ENCODE measurements at places on chromosomes 1 and 21.

DNA sequence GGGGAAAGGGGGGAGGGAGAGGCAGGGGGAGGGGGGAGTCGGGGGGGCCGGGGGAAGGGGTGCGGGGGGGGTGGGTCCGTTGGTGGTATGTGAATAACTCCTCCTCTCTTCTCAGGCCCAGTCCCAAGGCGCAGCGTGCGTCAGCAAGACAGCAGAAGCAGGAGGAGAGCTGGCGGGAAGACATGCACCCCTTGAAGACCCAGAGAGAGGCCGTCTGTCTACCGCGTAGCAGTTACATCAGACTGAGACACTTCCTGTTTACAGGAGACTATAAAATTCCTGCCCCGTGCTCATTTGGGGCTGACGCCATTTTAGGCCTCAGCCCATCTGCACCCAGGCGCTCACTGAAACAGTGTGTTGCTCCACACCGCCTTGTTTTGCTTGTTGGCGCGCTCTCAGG, 55.3 kb downstream of the SETD4 start:
- no peak for DNase-seq
- no peaks in the 10 kb centered on the region for H3K4me1 ChIP-seq
- peaks cover 14% of the 10 kb centered on the region for H3K27me3 ChIP-seq
- H3K4me3 ChIP-seq, result no peak overlapping the region
- H3K36me3 ChIP-seq, result no peaks in the 10 kb centered on the region
- no peak overlapping the region for H3K27ac ChIP-seq

- H3K4me1 ChIP-seq, result peaks cover 97% of the 10 kb centered on the region
- DNase-seq, result no peak
- peak overlapping the region; percentile 49 for H3K4me3 ChIP-seq
- no peaks in the 10 kb centered on the region for H3K36me3 ChIP-seq
These were observed 33.8 kb upstream of the ID3 start for GRCh38 chr1:23593042-23593521.

DNA sequence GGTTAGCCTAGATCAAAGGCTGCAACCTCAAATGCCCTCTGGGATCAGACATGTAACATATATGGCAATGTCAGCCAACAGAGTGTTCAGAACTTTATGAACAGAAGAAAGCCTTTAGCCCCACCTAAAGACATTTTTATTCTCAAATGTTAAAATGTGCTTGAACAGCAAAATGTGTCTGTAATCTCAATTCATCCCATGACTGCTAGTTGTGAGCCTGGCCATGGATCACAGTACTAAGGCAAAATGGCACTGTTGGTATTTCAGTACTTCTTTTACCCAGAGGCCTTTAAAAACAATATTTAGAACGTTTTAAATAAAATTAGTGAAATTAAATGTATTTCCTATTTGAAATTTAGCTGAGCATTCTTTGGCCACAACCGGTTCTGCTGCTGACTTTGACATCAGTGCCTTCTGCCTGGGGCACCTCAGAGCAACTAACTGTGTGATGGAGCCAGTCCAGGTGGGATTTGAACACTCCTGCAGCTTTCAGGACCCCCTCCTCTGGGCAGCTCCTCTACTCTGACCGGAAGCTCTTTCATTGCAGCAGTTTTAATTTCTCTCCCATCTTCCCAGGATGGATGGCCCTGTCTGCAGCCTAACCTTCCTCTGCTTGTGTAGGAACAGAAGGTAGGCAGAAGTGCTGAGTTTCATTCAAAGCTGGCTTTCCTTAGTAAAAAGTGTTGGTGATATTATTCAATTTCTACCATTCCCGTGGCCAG, 68.3 kb upstream of the NFIA start:
- H3K4me3 ChIP-seq, result no peak overlapping the region
- H3K36me3 ChIP-seq, result no peaks in the 10 kb centered on the region
- H3K4me1 ChIP-seq, result no peaks in the 10 kb centered on the region
- H3K27me3 ChIP-seq, result peaks cover 24% of the 10 kb centered on the region

DNA sequence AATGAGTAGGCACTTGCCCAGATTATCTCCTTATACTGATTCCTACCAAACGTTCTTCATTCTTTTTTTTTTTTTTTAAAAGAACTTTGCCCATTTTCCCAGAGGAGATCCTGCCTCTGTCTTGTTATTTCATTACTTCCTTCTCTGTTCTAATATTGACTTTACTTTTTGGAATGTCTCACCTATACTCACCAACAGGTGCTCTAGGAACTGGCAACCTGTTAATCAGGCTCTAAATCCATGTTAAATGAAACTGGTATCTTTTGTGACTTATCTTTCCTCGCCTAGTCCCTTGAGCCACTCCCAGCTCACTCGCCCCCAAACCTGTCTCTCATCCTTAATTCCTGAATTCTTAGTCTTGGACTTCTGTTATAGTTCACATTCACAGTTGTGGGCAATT, 1.2 kb upstream of the CRCT1 start:
- H3K4me3 ChIP-seq, result no peak overlapping the region
- no peaks in the 10 kb centered on the region for H3K4me1 ChIP-seq
- DNase-seq, result no peak
- H3K27ac ChIP-seq, result no peak overlapping the region
- H3K36me3 ChIP-seq, result no peaks in the 10 kb centered on the region
- peaks cover 57% of the 10 kb centered on the region for H3K27me3 ChIP-seq

GRCh38 chr21:43733529-43734071, 14.7 kb downstream of the PDXK start:
- H3K4me3 ChIP-seq, result no peak overlapping the region
- H3K27me3 ChIP-seq, result no peaks in the 10 kb centered on the region
- DNase-seq, result no peak
- peaks cover 11% of the 10 kb centered on the region for H3K4me1 ChIP-seq
- peaks cover 25% of the 10 kb centered on the region for H3K36me3 ChIP-seq

GRCh38 chr1:30476476-30476875, 246.9 kb downstream of the MATN1 start:
- H3K4me1 ChIP-seq, result no peaks in the 10 kb centered on the region
- no peak overlapping the region for H3K4me3 ChIP-seq
- peaks cover 4% of the 10 kb centered on the region for H3K36me3 ChIP-seq
- no peak for DNase-seq
- no peak overlapping the region for H3K27ac ChIP-seq

- no peaks in the 10 kb centered on the region for H3K36me3 ChIP-seq
- no peak overlapping the region for H3K27ac ChIP-seq
- H3K4me1 ChIP-seq, result no peaks in the 10 kb centered on the region
- peaks cover 4% of the 10 kb centered on the region for H3K27me3 ChIP-seq
These were observed 211.6 kb upstream of the KIAA0040 start for GRCh38 chr1:175404177-175404576.

GRCh38 chr21:31537872-31538576, 121.5 kb upstream of the SOD1 start:
- DNase-seq, result no peak
- no peaks in the 10 kb centered on the region for H3K27me3 ChIP-seq
- no peak overlapping the region for H3K4me3 ChIP-seq
- H3K36me3 ChIP-seq, result no peaks in the 10 kb centered on the region
- H3K4me1 ChIP-seq, result no peaks in the 10 kb centered on the region

DNA sequence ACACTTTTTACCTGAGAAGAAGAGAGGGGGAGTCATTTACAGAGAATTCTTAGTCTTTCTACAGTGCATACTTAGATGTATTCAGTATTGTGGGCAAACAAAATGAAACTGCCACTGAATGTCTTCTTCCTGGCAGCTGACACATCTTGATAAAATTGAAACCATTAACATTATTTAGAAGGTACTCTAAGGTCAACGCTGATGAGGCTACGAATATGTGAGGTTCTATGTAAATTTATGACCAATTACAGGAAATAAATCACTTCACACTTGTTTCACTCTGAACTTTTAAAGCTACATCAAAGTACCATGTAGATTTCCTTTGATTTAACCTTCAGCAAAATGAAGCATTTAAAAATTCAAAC, 51.3 kb upstream of the GFI1 start:
- no peak for DNase-seq
- H3K4me1 ChIP-seq, result peaks cover 45% of the 10 kb centered on the region
- H3K27ac ChIP-seq, result peak overlapping the region; percentile 84

DNA sequence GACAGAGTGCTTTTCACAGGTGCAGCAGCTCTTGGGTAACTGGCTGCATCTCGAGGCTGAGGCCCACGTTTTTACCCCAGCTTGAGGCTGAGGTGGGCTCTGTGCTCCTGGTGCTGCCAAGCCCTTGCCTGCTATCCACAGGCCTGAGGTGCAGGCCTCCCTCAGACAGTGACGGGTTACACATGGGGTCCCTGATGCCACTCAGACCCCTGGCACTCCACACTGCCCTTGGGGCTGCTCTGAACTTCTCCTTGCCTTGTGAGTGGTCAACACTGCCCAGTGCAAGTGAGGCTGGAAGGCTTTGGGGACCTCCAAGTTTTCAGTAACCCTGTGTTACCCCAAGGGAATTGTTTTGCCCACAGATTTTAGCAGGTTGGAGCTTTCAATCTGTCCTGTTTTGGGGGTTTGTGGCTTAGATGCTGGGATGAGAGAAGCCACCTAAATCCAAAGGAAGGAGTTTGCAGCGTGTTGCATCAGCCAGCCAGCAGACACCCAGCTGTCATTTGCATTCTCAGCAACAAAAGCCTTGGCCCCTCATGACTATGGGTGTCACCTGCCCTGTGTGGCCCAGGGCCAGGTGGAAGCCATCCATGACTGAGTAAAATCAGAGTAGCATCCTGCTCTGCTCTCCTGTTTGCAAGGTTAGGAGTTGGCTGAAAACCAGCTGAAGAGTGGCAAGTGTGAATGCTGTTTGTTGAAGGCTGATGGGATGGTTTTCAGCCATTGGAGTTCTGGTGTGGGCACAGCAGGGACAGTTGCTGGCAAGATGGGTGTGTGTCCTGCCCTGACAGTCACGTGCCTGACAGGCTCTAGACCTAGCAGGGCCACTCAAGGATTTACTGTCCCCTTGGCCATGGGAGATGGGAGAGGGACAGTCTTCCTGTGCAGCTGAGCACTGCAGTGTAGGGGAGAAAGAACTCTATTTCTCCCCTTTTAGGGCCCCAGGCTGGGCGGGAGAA, 3.2 kb downstream of the RNF187 start:
- H3K27ac ChIP-seq, result peak overlapping the region; percentile 41
- no peaks in the 10 kb centered on the region for H3K27me3 ChIP-seq
- peaks cover 54% of the 10 kb centered on the region for H3K36me3 ChIP-seq
- no peak overlapping the region for H3K4me3 ChIP-seq
- DNase-seq, result no peak

DNA sequence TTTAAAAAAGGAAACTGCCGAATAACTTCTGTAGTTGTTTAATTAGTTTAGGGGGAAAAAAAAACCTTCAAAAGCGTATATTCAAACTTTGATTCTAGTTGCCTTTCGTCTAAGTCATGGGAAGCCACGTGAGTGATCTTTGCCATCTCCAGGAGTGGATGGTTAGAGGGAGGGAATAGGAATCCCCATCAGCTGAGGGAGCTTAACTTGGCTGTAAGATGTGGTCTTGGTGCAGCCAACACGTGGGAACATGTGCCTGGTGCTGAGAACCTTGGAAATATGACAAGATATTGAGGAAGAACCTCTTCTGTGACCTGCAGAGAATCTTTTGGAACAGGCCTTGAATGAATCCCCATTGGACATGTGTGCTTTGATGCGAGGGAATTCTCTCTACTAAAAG, 1.7 kb downstream of the BACE2 start:
- H3K27ac ChIP-seq, result peak overlapping the region; percentile 59
- H3K27me3 ChIP-seq, result no peaks in the 10 kb centered on the region
- peaks cover 26% of the 10 kb centered on the region for H3K4me1 ChIP-seq
- DNase-seq, result no peak
- no peaks in the 10 kb centered on the region for H3K36me3 ChIP-seq

DNA sequence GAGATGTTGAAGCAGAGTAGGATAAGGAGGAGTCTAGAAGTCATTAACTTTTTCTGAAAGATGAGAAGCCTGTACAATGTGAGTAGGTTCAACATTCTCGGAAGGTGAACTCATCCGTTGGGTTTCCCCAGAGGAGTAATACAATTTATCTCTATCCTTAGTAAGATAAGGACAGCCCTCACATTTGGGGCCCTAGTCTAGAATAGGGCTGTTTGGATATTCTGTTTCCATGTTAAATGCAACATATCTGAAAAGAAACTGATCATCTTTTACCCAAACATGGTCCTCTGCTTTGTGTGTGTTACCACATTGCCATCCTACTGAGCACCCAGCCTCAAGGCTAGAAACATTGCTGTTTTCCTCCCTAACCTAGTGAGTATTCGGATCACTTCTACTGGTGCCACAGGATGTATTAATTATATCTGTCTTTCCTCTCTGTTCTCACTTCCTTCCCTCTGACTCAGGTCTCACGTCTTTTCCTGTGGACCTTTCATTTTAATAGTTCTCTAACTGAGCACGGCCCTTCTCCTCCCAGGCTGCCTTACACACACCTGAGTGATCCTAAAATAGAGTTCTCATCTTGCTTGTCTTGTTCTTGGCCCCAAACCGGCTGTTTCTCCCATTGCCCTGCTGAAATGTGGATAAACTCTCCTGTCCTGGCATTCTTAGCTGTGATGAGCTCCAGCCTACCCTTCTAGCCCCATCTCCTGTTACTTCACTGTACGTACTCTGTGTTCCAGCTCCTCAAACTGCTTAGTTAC, 91.7 kb downstream of the CDC14A start:
- H3K4me1 ChIP-seq, result peaks cover 34% of the 10 kb centered on the region
- peak overlapping the region; percentile 50 for H3K4me3 ChIP-seq
- DNase-seq, result no peak
- peak overlapping the region; percentile 62 for H3K27ac ChIP-seq
- H3K36me3 ChIP-seq, result peaks cover 37% of the 10 kb centered on the region

DNA sequence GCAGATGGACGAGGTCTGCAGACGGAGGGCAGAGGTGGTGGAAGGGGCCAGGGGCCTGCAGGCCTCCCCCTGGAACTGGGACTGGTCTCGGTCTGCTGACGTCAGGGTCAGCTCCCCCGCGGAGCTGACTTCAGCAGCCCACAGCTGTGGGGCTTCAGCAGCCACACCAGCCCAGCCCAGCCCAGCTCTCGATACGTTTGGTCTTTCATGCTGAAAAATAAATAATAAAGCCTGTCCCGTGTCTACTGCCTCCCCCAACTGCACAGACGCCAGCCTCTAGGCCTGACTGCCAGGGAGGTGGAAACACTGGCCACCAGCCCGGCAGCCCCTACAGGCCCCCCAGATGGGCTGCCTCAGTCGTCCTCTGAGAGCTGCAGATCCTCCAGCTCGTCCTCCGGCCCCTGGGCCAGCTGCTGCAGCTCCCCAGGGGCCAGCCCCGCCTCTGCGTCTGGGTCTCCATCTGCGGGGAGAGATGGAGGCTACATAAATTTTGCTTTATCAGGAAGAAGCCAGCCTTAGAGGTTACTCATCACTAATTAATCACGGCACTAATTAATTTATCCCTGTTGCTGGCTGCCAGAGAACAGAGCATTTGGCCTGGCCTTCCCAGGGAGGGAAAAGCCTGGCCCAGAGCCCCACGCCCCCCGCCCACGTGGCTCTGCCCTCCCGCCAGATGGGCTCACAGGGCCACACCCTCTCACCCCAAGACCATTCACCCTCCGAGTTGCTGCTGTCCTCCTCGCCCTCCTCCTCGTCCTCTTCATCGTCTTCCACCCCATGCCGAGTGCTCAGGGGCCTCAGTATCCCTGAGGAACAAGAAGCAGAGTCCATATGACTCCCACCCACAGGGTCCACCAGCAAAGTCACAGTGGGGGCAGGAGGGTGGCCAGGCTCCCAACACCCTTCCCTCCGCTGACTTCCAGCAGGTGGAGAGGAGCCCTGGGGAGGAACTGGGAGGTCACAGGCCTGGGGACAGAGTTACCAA, 14.4 kb downstream of the NOC2L start:
- H3K4me1 ChIP-seq, result peaks cover 11% of the 10 kb centered on the region
- no peak for DNase-seq
- H3K36me3 ChIP-seq, result peaks cover 42% of the 10 kb centered on the region

Measured in activated B cell treated with CpG ODN at 0.5 μM for 24 hours (primary cell).